Mammary epithelial cell (primary cell): ENCODE measurements at places on chromosomes 7 and 10. TPM values are rescaled to one million over a fixed set of nuclear protein-coding genes. Genes with fewer than 3 reads are reported as not detected.

The ANKRD26 gene
- 7.6 and 8.1 TPM in 2 replicates for total RNA-seq

GRCh38 chr7:44073664-44074348 lies 8.4 kb upstream of the PGAM2 start:
- peak; percentile 28 for DNase-seq

The SLC26A5 gene
- total RNA-seq: not detected in 2 replicates

DNA sequence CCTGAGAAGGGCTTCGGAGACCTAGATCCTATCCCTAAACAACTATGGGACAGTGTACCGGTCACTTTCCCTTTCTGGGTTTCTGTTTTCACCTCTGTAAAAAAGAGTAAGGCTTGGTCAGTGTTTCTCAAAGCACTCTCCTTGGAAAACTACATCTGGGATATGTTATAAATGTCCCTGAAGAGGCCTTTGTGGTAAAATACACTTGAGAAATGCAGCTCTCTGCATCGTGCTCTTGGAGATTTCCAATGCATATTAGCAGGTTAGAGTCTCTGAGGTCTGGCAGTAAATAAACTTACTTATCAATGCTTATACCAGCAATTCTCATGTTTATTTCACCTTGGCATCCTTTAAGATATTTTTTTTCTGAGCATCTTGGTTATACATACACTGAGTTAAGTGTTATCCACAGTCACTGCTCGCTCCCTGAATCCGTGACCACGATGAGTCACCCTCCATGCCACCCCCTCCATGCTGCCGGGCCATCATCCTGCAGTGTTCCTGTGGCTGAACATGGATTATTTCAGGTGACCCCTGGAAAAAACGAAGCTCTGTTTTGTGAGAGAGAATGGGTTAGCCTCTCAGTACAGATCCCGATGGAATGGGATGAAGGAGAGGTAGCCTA lies 3.3 kb upstream of the TBXAS1 start:
- DNase-seq: peak; percentile 49

GRCh38 chr7:82375129-82375528 lies 68.4 kb downstream of the CACNA2D1 start:
- DNase-seq: no peak

The ERV3-1 gene
- total RNA-seq: 12.0 TPM
